Lung (tissue), 17 donors: ENCODE measurements at places on chromosomes 2 and 18. TPM values are rescaled to one million over a fixed set of nuclear protein-coding genes. Genes with fewer than 3 reads are reported as not detected.

DNA sequence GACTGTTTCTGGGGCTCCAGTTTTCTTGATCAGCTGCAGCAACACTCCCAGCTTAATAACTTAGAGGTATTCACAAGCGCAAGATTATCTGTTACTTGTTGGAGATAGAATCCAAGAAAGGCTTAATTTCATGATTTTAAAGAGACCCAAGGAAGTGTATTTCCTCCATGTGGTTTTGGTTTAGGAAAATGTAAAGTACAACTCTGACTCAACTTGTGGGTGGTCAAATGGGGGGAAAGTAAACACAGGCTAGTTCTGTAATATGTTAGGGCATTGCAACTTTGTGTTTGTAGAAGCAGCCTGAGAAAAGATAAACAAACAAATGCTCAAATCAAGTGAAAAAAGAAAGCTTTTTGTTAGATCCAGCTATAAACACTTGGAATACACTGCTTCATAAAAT is 90.1 kb upstream of the COL3A1 start:
- H3K27ac ChIP-seq: no peak overlapping the region
- no peaks in the 10 kb centered on the region for H3K27me3 ChIP-seq
- H3K4me3 ChIP-seq: no peak overlapping the region

DNA sequence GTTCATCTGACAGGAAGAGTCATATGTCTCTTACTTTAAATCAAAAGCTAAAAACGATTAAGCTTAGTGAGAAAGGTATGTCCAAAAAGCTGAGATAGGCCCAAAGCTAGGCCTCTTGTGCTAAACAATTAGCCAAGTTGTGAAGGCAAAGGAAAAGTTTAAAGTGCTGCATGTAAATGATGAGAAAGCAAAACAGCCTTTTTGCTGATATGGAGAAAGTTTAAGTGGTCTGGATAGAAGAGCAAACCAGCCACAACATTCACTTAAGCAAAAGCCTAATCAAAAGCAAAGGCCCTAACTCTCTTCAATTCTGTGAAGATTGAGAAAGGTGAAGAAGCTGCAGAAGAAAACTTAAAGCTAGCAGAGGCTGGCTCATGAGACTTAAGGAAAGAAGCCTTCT is 511.3 kb upstream of the FAM98A start:
- H3K4me1 ChIP-seq: no peaks in the 10 kb centered on the region
- DNase-seq: no peak
- H3K36me3 ChIP-seq: no peaks in the 10 kb centered on the region
- no peaks in the 10 kb centered on the region for H3K27me3 ChIP-seq
- no peak overlapping the region for H3K4me3 ChIP-seq
- no peak overlapping the region for H3K27ac ChIP-seq

- H3K36me3 ChIP-seq: no peaks in the 10 kb centered on the region
- H3K27ac ChIP-seq: no peak overlapping the region
- peaks cover 42% of the 10 kb centered on the region for H3K4me1 ChIP-seq
- no peak for DNase-seq
- H3K4me3 ChIP-seq: no peak overlapping the region
Observed at GRCh38 chr2:105798595-105798994, 53.9 kb downstream of the NCK2 start.

DNA sequence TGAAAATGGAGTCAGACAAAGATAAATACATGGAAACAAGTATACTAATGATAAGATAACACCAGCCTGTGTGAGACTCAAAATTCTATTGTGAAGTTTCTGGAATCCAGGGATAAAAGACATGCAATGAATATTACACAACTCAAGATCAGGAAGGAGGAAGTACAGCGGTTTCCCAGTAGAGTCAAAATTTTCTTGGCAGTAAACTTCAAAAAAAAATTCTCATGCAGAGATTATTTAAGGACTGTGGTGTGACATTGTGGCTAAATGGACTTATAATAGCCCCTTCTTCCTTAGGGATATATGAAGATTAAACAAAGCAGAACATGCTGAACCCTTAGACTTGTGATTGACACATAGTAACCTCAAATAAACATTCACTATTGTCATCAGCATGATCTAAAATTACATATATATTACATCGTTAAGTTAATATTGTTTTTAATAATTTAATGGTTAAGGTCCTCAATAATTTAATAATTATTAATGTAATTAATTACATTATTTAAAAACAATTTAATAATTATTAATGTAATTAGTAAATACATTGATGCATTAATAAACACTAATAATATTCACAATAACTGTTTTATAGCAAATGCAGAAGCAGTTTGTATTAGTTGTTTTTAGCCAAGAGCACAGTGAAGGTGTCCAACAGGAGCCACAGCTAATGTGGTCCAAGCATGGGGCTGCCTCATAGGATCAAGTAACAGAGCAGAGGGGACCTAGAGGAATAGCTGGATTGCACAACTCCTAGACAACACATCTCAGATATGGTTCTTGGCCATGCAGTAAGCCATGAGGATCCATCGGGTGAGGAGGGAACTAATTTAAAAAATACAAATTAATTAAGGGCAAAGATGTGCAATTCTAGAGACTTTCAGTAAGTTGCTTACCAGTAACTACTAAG is 77.3 kb downstream of the POLE4 start:
- no peak for DNase-seq
- no peaks in the 10 kb centered on the region for H3K4me1 ChIP-seq
- H3K36me3 ChIP-seq: no peaks in the 10 kb centered on the region

- DNase-seq: peak; percentile 98
- H3K27ac ChIP-seq: no peak overlapping the region
- peaks cover 18% of the 10 kb centered on the region for H3K4me1 ChIP-seq
- no peak overlapping the region for H3K4me3 ChIP-seq
Observed at GRCh38 chr2:114543236-114543766, 100.9 kb downstream of the DPP10 start.

GRCh38 chr2:178913049-178913441 is 105.8 kb upstream of the TTN start:
- H3K4me1 ChIP-seq: no peaks in the 10 kb centered on the region
- no peaks in the 10 kb centered on the region for H3K27me3 ChIP-seq
- H3K27ac ChIP-seq: no peak overlapping the region
- no peaks in the 10 kb centered on the region for H3K36me3 ChIP-seq
- no peak overlapping the region for H3K4me3 ChIP-seq
- DNase-seq: no peak

GRCh38 chr18:80178935-80179818 is 68.1 kb downstream of the PARD6G start:
- DNase-seq: no peak
- H3K36me3 ChIP-seq: no peaks in the 10 kb centered on the region
- no peak overlapping the region for H3K4me3 ChIP-seq
- no peak overlapping the region for H3K27ac ChIP-seq

DNA sequence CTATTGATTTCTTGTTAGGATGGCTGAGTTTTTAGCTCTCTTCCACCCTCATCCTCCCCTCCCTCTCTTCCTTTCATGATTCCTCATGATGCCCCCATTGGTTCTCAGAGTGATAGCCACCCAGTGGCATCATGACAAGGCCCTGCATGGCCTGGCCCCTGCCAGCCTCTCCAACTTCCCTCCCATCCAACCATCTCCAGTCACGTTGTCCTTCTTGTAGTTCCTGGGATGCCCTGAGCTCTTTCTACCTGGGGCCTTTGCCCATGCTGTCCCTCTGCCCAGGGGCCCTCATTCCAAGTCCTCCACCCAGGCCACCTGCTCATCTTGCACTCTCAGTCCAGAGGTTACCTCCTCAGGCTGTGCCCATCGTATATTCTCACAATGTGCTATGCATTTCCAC is 247.5 kb downstream of the TFCP2L1 start:
- H3K27ac ChIP-seq: no peak overlapping the region
- H3K27me3 ChIP-seq: peaks cover 8% of the 10 kb centered on the region
- H3K36me3 ChIP-seq: no peaks in the 10 kb centered on the region
- peaks cover 9% of the 10 kb centered on the region for H3K4me1 ChIP-seq
- no peak for DNase-seq

- no peaks in the 10 kb centered on the region for H3K36me3 ChIP-seq
- no peak overlapping the region for H3K4me3 ChIP-seq
- H3K27me3 ChIP-seq: no peaks in the 10 kb centered on the region
- DNase-seq: no peak
Observed at GRCh38 chr2:22701561-22702160, 683.3 kb upstream of the KLHL29 start.

GRCh38 chr2:216495656-216496055 is 3.0 kb upstream of the RPL37A start:
- no peak overlapping the region for H3K4me3 ChIP-seq
- peaks cover 2% of the 10 kb centered on the region for H3K36me3 ChIP-seq
- H3K27ac ChIP-seq: no peak overlapping the region
- H3K27me3 ChIP-seq: no peaks in the 10 kb centered on the region

DNA sequence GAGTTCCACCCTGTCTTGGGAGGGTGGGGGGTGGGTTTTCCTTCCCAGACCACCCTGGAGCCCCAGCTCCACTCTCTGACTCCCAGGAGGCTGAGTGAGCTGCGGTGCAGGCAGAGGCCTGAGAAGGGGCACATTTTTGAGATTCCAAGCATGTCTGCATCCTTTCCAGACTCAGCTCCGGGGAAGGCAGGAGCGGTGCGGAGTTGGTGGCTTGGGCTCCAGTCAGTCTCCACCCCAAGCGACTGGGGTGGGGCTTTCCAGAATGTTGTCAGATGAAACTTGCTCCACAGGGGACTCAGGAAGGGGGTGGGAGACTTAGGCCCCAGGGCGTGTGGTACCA is 44.2 kb upstream of the HS6ST1 start:
- H3K4me1 ChIP-seq: peaks cover 37% of the 10 kb centered on the region
- no peak overlapping the region for H3K4me3 ChIP-seq
- H3K27ac ChIP-seq: peak overlapping the region; percentile 63
- H3K36me3 ChIP-seq: no peaks in the 10 kb centered on the region
- DNase-seq: peak; percentile 90

- peaks cover 2% of the 10 kb centered on the region for H3K4me1 ChIP-seq
- no peaks in the 10 kb centered on the region for H3K36me3 ChIP-seq
- H3K27ac ChIP-seq: no peak overlapping the region
- H3K4me3 ChIP-seq: no peak overlapping the region
- H3K27me3 ChIP-seq: no peaks in the 10 kb centered on the region
Observed at GRCh38 chr2:136006658-136007057, 21.2 kb upstream of the DARS1 start.

DNA sequence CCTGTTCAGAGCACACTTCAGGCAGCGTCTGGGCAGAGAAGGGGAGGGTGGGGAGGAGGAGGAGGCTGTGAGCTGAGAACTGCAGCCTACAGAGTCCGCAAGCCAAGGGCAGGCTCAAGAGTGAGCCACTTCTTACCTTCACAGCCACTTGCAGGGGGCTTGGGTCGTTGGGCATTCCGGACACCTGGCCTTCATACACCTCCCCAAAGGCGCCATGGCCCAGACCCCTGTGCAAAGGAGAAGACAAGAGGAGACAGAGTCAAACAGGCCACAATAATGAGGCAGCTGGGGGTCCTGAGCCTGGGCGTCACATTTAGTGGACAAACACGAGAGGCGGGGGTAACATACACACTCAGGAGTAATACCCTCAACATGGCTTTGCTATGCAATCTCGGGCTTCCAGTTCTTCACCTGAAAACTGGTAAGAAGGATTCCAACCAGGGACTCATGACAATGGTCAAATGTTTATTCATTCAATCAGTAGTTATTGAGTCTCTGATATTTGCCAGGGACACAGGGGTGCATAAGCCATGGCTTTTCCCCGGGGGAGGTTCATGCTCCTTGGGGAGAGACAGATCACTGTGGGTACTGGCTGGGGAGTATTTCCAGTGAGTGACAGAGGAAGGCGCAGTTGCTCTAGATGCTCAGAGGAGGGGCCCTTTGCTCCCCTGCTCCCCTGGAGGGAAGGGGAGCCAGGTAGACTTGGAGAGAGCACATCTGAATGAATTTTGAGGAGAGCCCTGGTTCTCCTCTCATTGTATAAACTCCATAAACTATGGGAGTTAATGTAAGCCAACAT is 107.4 kb downstream of the CLIP4 start:
- no peaks in the 10 kb centered on the region for H3K4me1 ChIP-seq
- H3K36me3 ChIP-seq: no peaks in the 10 kb centered on the region
- no peak overlapping the region for H3K27ac ChIP-seq
- no peak overlapping the region for H3K4me3 ChIP-seq
- DNase-seq: no peak
- H3K27me3 ChIP-seq: no peaks in the 10 kb centered on the region

- H3K36me3 ChIP-seq: no peaks in the 10 kb centered on the region
- no peaks in the 10 kb centered on the region for H3K27me3 ChIP-seq
- no peak overlapping the region for H3K27ac ChIP-seq
- peak; percentile 98 for DNase-seq
- H3K4me1 ChIP-seq: peaks cover 8% of the 10 kb centered on the region
- H3K4me3 ChIP-seq: no peak overlapping the region
Observed at GRCh38 chr18:52596748-52597435, 256.9 kb downstream of the DCC start.

- no peak overlapping the region for H3K27ac ChIP-seq
- no peak overlapping the region for H3K4me3 ChIP-seq
- H3K36me3 ChIP-seq: no peaks in the 10 kb centered on the region
- H3K27me3 ChIP-seq: no peaks in the 10 kb centered on the region
- no peaks in the 10 kb centered on the region for H3K4me1 ChIP-seq
- DNase-seq: peak; percentile 80
Observed at GRCh38 chr18:9643549-9643948, 29.2 kb upstream of the PPP4R1 start.

DNA sequence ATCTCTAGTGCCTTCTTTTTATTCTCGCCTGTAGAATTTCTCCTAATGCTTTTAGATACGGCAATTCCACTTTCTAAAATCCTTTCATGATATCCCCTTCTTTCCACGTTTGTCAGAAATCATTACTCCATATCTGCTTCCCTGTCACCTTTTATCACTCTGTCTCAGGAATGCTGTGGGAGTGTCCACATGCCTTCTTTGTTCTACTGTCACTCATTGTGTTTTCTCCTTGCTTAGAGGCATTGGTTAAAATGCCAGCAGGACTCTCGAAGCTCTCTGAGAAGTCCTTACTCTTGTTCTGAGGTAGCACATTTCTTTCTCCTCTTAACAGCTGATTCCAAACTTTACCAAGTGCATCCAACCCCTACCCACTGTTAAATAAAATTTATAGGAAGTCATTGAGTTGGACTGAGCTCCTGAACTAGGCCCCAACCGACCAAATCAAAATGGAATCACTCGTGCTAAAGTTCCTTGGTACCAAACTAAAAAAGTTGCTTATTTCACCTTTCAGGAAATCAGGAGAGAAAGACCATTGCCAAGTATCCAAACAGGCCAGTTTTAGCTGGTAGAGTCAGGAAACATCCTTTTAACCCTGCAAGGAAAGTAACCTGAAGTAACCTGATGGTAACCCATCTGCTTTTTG is 10.6 kb upstream of the GALNT5 start:
- H3K27me3 ChIP-seq: no peaks in the 10 kb centered on the region
- H3K27ac ChIP-seq: no peak overlapping the region
- no peak for DNase-seq

GRCh38 chr2:47094511-47095142 is 60.5 kb downstream of the STPG4 start:
- no peaks in the 10 kb centered on the region for H3K36me3 ChIP-seq
- no peak overlapping the region for H3K27ac ChIP-seq
- no peak overlapping the region for H3K4me3 ChIP-seq
- no peaks in the 10 kb centered on the region for H3K27me3 ChIP-seq

SERPINB3 gene
- total RNA-seq: not detected

KCNE4 gene
- 1.2 TPM for total RNA-seq

SLC38A11 gene
- total RNA-seq: not detected

NYAP2 gene
- total RNA-seq: 1.6 TPM

LPIN1 gene
- total RNA-seq: 43.4 TPM

HDAC4 gene
- 47.7 TPM for total RNA-seq

LINC00305 gene
- not detected for total RNA-seq

CFAP65 gene
- 16.5 TPM for total RNA-seq

NEU2 gene
- not detected for total RNA-seq

SMARCAL1 gene
- 18.0 TPM for total RNA-seq

STEAP3 gene
- 47.8 TPM for total RNA-seq

ERICH2 gene
- total RNA-seq: 17.0 TPM

NT5C1B gene
- total RNA-seq: not detected

ABCG5 gene
- not detected for total RNA-seq
